Stimulated activated CD8-positive, alpha-beta memory T cell treated with anti-CD3 and anti-CD28 coated beads, Interleukin-4, amount 100 ng/mL, for 48 hours (primary cell): ENCODE measurements at places on chromosomes 1 and 21.

GRCh38 chr1:150269451-150269850 lies 635 bp upstream of the APH1A start:
- no peak for DNase-seq

GRCh38 chr1:230140221-230141020 lies 73.4 kb downstream of the GALNT2 start:
- no peak for DNase-seq

GRCh38 chr1:30707412-30708360 lies 15.7 kb downstream of the MATN1 start:
- DNase-seq = peak; percentile 82

DNA sequence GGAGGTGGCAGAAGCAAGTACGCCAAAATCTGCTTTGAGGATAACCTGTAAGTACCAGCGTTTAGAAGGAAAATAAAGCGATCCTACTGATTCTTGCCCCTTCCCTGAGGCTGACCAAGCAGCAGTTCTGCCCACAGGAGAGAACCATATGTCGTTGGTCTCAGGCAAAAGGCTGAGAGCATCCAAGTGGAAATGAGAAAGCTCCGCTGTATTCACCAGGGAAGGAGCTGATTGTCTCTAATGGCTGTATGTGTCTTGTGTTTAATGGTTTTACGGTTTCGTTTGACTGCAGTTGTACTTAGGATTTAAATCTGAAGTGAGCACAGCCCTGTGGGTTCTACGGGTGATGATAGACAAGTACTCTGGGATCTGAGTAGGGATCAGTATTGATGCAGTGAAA lies 21.9 kb downstream of the FAM3B start:
- DNase-seq = no peak

DNA sequence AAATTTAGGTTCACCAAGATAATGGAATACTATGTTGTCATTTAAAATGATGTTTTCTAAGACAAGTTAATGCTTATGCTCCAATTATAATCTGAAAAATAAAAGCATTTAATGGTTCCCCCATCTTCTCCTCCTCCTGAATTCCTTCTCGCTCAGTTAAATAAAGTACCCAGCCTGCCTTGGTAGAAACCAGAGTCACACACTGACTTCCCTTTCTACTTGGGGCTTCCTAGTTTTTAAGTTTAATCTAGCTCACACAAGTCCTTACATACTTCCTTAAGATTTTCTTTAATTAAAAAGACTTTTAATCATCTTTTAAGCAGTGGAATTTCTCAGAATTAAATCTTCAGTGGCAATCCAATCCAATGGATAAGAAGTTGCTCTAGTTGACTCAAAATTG lies 32.9 kb downstream of the CD58 start:
- DNase-seq = no peak

- DNase-seq = no peak
Observed at GRCh38 chr1:197810812-197811211, 35.5 kb upstream of the DENND1B start.

- no peak for DNase-seq
Observed at GRCh38 chr1:228061411-228062084, 21.0 kb upstream of the ARF1 start.

- no peak for DNase-seq
Observed at GRCh38 chr1:68202239-68202832, 30.0 kb downstream of the WLS start.

- DNase-seq = no peak
Observed at GRCh38 chr1:230429067-230429735, 3.1 kb upstream of the PGBD5 start.

DNA sequence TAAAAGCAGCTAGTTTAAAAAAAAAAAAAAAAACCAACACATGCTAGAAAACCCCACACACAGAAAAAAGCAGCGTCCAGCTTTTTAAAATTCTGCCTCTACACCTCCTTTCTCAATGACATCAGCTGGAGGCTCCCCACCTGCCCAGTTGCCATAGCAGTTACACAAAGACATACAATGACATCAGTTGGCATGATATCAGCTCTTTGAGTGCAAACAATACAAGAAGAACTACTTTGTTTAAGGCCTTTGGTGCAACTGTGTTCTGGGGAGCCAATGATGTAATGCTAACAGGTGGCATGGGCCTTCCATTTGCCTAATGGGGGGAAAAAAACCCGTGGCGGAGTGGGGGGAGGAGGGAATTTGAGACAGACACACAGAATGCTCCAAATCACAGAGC lies 32.9 kb downstream of the DUSP10 start:
- DNase-seq = peak; percentile 51

DNA sequence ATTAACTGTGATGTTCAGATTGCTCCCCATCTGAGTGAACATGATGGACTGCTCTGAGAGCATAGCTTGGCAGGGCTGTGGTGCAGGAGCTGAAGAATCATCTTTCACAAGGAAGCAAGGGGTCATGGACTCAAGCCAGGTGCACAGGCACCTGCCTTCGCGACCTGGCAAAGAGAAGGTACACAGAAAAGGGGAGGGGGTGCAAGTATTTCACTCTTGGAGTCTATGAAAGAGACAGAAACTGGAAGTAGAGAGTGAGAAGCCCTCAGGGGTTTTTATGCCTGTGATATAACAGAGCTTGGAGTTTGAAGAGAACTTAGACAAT lies 232.6 kb upstream of the PLXNA2 start:
- no peak for DNase-seq

DNA sequence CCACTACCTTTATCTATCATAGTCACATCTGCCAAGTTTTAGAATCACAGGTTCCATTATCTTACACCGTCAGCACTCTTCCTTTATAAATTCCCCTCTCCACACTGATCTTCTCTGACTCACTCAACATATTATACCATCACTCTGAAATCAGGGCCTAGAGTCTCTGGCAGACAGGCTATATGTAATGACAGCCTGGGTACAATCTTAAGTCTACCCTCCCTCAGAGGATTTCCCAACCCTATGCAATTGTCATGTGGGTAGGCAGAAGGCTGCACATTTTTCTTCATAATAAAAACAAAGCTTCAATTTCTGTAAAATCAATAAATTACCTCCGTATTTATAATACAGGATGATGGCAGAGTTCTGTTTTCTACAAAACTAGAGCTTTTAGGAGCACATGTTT lies 138.0 kb downstream of the RERE start:
- no peak for DNase-seq

GRCh38 chr1:228170666-228171065 lies 5.1 kb downstream of the IBA57 start:
- no peak for DNase-seq

GRCh38 chr1:55446351-55446750 lies 231.2 kb upstream of the USP24 start:
- DNase-seq = no peak

DNA sequence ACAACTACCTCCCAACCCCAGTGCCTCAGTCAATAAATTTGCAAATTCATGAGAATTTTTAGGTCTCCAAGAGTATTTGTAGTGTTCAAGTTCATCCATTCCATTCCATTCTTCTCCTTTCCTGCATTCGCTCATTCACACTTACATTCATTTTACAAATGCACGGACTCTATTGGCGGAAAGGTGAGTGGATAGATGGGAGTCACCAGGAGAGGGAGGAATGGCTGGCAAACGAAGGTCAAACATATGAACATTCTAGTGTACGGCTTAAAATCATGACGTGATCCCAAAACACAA lies 2.5 kb downstream of the LORICRIN start:
- no peak for DNase-seq

GRCh38 chr1:175415129-175415712 lies 222.6 kb upstream of the KIAA0040 start:
- DNase-seq = no peak

- no peak for DNase-seq
Observed at GRCh38 chr1:221509575-221510355, 232.1 kb downstream of the DUSP10 start.

GRCh38 chr1:165006831-165007230 lies 349.7 kb downstream of the LMX1A start:
- no peak for DNase-seq

- DNase-seq = no peak
Observed at GRCh38 chr1:55751776-55752175, 536.6 kb upstream of the USP24 start.

GRCh38 chr1:25563330-25564215 lies 20.2 kb downstream of the LDLRAP1 start:
- DNase-seq = peak; percentile 56

GRCh38 chr1:239347776-239348175 lies 38.6 kb upstream of the CHRM3 start:
- DNase-seq = no peak

DNA sequence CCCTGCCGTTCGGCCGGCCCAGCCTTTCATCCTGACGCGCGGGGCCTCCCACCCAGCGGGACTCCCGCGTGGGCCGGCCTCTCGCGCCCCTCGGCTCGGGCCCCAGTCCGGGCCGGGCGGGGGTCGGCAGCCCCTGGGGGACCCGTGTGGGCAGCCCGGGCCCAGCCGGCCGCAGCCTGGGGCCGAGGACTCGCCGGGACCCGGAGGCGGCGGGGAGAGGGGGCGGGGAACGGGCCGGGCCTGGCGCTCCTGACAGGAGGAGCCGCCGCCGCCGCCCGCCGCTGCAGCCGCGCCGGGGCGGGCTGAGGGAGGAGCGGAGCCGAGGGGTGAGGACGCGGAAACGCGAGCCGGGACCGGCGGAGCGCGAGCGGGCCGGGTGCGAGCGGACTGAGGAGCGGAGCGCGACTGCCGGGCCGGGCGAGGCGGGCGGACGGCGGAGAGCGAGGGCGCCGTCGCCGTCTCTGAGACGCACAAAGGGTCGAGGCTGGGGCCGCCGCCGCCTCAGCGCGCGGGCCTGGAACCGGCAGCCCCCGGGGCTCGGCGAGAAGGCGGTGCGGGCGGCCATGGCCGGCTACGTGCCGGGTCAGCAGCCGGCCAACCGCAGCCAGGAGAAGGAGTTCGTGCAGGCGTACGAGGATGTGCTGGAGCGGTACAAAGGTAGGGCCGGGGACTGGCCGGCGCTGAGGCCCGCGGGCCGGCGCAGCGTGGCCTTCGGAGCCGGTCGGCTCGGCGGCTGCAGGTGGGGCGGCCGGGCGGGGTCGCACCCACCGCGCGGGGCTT lies 79.1 kb downstream of the NDUFS5 start:
- DNase-seq = peak; percentile 70

DNA sequence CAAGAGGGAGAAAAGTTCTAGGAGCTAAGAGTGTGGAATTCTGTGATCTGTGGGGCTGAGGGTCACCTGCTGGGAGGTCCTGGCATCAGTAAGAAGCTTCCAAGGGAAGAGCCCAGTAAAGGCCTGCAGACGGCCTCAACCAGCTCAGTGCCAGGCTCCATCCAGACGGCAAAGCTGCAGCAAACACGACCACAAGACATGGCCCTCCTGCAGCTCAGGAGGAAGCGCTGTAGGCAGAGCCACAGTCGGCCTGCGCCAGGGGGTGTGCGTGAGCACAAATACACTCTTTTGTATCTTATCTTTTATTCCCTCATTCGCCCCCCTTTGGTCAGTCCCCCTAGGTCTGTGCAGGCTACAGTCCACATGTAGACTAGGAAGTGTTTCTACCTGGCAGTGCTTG lies 13.4 kb downstream of the C1orf174 start:
- DNase-seq = no peak

DNA sequence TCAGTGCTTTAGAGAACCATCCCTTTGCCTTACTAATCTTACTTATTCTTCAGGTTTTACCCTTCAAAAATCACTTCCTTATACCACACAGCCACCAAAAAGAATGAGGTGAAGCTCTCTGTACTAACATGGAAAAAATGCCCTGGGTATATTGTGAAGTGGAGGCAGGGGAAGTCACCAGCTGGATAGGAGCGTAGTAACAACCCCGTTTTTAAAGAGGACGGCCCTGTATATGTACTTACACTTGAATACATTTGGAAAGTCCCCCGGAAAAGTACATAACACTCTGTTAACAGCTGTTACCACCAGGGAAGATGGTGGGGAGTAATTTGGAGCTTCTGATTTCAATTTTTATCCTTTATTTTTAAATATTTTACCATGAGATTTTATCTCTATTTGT lies 28.2 kb upstream of the KHDRBS1 start:
- DNase-seq = no peak

DNA sequence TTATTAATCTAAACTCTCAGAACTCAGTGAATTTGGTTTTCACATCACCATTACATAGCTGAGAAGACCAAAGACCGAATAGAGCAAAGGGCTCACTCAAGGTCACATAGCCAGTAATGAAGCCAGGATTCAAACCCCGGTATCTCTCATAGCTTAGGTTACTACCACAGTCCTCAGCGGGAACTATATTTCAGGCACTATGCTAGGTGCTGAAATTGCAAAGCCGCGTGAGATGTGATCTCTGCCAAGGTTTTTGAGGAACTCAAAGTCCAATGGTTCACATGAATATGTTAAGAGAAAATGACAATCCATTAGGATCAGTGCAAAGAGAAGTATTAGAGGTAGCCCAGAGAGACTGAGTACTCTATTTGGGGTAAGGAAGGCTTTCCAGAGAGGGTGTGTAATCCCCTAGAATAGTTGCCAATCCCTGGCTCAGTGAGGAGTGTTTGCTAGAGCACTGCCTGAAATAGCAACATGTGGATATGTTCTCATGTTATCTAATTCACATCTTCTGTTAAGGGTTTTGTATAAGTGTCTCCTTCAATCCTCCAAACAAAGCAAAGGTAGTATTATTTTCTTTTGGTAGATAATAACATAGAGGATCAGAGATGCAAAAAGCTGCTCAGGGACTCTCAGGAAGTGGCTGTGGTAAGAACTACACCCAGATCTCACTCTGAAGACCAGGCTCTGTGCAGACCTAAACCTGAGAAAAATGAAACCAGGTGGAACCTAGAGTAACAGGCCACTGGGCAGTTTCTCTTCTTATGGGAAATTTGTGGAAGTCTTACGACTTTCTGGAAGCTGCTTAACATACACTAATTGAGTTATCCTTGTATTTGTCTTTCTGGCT lies 93.1 kb upstream of the C8B start:
- no peak for DNase-seq

- DNase-seq = no peak
Observed at GRCh38 chr21:14271053-14271452, 55.1 kb downstream of the RBM11 start.

DNA sequence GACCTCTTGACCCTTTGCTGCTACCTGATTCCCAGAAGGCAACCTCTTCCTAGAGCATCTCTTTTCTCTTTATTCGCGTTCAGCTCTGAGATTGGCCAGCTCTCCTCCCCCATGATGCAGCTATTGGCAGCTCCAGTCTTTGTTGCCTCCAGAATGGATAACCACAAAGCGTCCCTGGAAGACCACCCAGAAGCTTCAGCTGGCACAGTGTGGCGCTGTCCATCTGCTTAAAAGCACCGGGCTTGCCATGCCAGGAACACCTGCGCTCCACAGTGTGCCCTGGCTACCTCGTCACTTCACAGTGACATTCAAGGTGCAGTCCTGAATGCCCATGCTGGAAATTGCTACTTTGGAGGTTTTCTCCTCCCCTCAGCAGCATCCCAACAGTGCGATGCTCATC lies 353.9 kb downstream of the LMO4 start:
- DNase-seq = no peak
